ENCODE measurements at places on chromosomes 5 and 9. TPM values are rescaled to one million over a fixed set of nuclear protein-coding genes. Genes with fewer than 3 reads are reported as not detected.

Gene PLCXD3
- total RNA-seq = 0.51 TPM

- DNase-seq = peak; percentile 37
These were observed 37.5 kb downstream of the MAMDC2 start for GRCh38 chr9:70081120-70081495.

GRCh38 chr9:117434566-117434965 lies 19.7 kb upstream of the ASTN2 start:
- no peak for DNase-seq

GRCh38 chr5:150600616-150601490 lies 39.6 kb upstream of the SYNPO start:
- DNase-seq = no peak

GRCh38 chr9:15873573-15874177 lies 320.8 kb downstream of the CCDC171 start:
- DNase-seq = peak; percentile 73

DNA sequence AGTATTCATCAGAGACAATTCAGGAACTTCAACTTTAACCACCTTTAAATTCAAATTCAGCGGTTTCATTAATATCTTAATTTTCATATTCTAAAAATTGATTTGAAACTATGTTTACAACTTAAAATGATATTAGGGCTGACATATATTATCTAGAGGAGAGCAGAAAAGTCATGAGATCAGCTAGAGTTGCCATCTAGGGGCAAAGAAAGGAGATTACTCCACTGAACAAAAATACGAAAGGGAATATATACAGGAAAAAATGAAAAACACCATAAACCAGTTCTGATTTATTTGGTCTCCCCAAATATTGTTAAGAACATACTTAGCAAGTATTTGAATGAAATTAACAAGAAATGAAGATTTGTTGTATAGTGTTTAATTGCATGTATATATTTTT lies 946.3 kb downstream of the DTWD2 start:
- no peak for DNase-seq

Gene CCNI2
- 0.51 TPM for total RNA-seq

Gene FRMD3
- 6.1 TPM for total RNA-seq

Gene PCDHGA7
- total RNA-seq = 1.3 TPM

- no peak for DNase-seq
These were observed 72.8 kb downstream of the TRIO start for GRCh38 chr5:14215901-14216300.

GRCh38 chr5:154858972-154859871 lies 795 bp downstream of the CNOT8 start:
- DNase-seq = peak; percentile 42

Gene ANKRD34B
- total RNA-seq = not detected

Data from dermis blood vessel endothelial cell (primary cell).